HS-5 (cell line): ENCODE measurements at places on chromosomes 1 and 21.

DNA sequence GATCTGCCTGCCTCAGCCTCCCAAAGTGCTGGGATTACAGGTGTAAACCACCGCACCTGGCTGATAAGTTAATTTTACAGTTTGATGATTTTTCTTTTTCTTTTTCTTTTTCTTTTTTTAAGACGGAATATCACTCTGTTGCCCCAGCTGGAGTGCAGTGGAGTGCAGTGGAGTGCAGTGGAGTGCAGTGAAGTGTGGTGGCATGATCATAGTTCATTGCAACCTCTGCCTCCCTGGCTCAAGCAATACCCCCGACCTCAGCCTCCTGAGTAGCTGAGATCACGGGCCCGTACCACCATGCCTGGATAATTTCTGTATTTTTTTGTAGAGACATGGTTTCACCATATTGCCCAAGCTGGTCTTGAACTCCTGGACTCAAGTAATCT, 84.4 kb upstream of the CXADR start:
- no peak for DNase-seq

- DNase-seq = no peak
Measured at GRCh38 chr1:161914595-161914994, 109.1 kb downstream of the OLFML2B start.

- no peak for DNase-seq
Measured at GRCh38 chr1:15705184-15705566, 21.1 kb downstream of the PLEKHM2 start.

DNA sequence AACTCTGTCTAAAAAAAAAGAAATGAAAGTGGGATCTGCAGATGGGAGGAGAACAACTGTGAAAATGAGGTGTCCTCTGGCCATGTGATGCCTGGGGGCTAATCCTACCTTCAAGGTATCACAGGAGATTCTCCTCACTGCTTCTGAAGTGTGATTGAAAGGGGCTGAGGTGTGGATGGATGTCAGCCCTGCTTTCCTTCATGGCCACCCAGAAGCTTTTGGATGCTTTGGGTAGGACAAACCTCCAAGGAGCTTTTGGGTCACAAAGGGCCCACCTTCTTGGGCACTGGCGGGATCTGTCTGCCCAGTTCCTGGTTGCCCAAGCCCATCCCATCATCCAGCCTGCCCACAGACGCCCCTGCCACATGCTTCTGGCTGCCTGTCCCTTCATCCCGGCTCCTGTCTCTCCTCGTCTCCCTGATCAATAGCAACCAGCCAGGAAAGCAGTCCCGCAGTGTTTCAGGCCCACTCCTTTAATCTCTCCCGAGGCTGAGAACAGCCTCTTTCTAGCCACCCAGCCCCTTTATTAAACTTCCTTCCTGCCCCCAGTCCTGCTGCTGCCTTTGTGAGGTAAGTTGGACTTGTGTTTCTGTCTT, 87.2 kb downstream of the MAN1C1 start:
- no peak for DNase-seq

DNA sequence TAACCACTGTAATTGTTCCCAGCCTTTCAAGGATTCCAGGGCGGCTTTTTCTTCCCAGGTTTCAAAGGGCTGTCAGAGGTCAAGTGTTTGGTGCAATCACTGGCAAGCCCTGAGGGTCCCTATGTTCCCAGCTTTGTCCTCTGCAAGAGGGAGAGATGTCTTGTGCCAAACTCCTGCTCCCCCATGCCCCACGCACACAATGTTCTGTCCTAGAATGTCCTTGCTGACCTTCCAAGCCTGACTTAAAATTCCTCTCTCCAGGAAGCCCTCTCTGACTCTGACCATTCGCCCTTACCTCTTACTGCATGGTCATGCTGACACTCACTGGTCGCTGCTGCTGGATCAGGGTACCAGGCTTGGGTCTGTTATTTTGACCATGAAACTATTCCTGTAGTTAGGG, 152.5 kb upstream of the KCND3 start:
- DNase-seq = no peak
